ENCODE measurements at places on chromosomes 1 and 21.
A peak's percentile ranks its signal among the peaks of the same experiment; 100 is the strongest.

GRCh38 chr21:37375866-37376574 is 9.4 kb downstream of the DYRK1A start:
- no peak for DNase-seq

DNA sequence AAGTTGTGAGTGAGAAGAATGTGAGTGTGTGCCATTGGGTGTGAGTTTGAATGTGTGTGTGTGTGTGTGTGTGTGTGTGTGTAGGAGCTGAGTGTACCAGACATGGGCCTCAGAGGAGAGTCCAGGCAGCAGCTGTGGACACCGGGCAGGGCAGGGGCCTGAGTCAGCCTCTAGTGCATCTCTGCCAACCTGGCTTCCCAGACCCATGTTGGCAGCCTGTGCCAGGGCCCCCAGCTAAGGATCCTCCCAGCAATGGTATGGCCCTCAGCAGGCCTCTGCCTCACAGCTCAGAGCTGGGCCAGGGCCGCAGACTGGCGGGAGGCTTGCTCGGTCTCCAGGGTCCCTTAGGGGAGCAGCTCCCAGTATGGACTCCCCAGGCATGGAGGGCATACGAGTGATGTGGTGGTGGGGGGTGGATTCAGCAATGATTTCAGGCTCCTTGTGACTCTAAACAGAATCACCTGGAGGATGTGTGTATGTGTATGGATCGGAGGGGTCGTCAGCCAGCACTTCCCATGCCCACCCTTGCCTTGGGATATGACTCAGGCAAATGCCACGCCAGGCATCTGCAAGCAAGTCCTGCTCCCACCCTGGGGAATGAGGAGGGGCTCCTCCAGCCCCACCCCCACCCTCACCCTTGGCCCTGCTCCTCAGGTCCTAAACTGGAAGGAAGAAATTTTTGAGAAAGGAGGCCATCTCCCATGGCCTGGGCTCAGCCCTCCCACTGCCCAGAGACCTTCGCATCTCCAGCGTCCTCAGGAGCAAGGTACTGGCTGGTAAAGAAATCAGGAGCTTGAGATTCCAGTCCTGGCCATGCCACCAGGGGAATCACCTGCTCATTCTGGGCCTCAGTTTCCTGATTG is 1.8 kb upstream of the FOXO6 start:
- DNase-seq = no peak

GRCh38 chr1:76625886-76626678 is 241.2 kb upstream of the ST6GALNAC5 start:
- no peak for DNase-seq

- no peak for DNase-seq
These were observed 16.3 kb upstream of the LAPTM5 start for GRCh38 chr1:30773722-30774358.

DNA sequence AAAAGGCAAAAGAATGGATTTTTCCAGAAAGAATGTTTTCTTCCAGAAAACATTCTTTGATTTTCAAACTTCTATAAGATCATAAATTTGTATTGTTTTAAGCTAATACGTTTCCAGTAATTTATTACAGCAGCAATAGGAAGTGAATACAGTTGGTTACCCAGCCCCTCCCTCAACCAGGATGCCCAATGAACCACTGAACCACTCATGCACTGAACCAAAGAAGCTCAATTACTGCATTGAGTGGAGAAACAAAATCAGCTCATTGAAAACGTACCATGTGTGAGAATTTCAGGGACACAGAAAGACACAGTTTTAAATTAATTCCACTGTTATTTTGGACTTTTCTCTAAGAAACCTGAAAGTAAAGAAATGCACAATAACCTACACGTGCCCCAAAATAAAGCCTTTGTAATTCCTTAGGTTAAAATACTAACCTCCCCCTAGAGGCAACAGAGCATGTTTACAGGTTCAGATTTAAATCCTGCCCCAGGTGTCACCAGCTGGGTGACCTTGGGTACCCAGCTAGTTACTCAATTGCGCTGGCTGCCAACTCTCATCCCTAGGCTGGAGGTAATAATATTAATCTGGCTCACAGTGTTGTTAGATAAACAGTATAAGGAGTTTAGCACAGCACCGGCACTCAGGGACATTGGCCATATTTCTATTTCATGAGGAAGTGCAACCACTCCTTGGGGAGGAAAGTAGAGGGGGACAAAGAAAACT is 111.7 kb downstream of the NMNAT2 start:
- DNase-seq = no peak

GRCh38 chr1:99669821-99670220 is 23.9 kb downstream of the PALMD start:
- DNase-seq = no peak

- DNase-seq = no peak
These were observed 20.8 kb upstream of the TAL1 start for GRCh38 chr1:47252795-47253194.

DNA sequence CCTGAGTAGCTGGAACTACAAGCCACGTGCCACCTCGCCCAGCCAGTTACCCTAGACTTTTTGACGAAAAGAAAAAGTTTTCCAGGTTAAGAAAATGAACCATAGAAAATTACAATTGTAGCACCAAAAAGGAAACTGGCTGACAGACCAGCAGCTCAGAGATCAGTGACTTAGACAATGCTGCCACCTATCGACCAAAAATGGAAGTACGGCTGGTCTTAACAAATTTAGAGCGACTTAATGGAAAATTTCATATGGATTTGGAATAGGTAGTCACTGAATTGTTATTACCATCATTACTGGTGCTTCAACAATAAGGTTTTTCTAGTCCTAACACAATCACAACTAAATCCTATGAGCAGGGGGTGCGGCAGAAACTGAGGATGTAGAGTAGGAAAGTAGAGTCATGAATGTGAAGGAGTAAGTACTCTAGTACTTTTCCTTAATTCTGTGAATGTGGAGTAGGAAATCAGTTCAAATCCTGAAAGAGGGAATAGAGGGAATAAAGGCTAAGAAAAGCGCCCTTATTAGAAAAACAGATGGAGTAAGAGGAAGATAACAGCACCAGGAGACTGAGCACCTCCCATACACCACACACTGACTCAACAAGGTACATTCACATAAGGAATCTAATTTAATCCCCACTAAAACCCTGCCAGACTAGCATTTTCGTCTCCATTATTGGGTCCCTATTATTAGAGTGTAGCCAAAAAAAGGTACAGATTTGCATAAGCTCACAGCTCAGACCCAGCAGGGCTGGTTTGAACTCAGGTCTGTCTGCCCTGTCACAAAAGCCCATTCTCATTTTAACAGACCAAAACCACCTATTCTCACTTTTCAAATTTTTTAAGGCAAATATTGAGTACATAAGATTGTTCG is 37.9 kb upstream of the MGST3 start:
- DNase-seq = no peak

- DNase-seq = peak; percentile 52
These were observed 5.4 kb upstream of the NEK2 start for GRCh38 chr1:211680752-211681327.

- DNase-seq = no peak
These were observed 261.9 kb upstream of the DEPDC1 start for GRCh38 chr1:68758666-68759209.

DNA sequence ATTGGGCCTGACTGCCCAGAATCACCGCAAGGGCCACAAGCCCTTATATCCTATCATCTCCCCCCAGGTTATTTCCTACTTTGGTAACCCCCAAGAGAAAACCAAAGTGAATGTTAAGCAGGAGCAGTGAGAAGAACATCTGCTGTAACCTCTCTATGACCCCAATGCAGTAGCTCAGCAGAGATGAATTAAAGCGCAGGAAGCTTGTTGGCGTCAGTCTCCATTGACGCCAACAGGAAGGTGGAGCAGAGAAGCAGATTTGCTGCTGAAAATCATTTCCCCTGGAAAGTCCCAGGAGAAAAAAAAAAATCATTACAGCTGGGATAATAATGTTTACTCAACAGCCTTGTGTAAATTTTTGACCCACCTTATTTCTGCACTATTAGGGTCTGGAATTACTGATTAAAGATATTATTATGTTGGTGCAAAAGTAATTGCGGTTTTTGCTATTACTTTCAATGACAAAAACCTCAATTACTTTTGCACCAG is 33.2 kb upstream of the FAM163A start:
- no peak for DNase-seq

- no peak for DNase-seq
These were observed 19.4 kb downstream of the CTXND2 start for GRCh38 chr1:150906329-150906728.

GRCh38 chr1:40057310-40058030 is 16.9 kb downstream of the CAP1 start:
- no peak for DNase-seq

- DNase-seq = no peak
These were observed 17.1 kb downstream of the TRIM67 start for GRCh38 chr1:231178970-231179369.

- DNase-seq = no peak
These were observed 112.8 kb downstream of the DHRS3 start for GRCh38 chr1:12505231-12505630.

- no peak for DNase-seq
These were observed 304.8 kb downstream of the USP25 start for GRCh38 chr21:16034446-16035190.

- no peak for DNase-seq
These were observed 4.4 kb upstream of the PEA15 start for GRCh38 chr1:160200786-160201185.

DNA sequence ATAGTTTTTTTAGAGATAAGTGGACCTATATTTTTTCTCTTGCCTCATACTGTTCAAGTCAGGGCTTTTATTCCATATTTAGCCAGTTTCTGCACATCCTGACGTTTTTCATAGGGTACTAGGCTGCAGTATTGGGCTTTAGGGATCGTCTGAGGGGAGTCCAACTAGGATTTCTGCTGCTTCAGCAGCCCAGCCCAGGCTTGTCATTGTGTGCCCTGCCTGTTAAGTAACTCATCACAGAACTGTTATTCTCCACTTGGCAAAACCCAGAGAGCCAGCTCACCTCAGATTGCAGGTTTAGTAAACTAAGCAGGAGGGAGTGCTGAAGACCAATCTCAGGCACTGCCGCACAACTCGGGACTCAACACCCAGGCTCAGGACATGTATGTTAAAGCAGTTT is 2.8 kb downstream of the GALNT2 start:
- no peak for DNase-seq

DNA sequence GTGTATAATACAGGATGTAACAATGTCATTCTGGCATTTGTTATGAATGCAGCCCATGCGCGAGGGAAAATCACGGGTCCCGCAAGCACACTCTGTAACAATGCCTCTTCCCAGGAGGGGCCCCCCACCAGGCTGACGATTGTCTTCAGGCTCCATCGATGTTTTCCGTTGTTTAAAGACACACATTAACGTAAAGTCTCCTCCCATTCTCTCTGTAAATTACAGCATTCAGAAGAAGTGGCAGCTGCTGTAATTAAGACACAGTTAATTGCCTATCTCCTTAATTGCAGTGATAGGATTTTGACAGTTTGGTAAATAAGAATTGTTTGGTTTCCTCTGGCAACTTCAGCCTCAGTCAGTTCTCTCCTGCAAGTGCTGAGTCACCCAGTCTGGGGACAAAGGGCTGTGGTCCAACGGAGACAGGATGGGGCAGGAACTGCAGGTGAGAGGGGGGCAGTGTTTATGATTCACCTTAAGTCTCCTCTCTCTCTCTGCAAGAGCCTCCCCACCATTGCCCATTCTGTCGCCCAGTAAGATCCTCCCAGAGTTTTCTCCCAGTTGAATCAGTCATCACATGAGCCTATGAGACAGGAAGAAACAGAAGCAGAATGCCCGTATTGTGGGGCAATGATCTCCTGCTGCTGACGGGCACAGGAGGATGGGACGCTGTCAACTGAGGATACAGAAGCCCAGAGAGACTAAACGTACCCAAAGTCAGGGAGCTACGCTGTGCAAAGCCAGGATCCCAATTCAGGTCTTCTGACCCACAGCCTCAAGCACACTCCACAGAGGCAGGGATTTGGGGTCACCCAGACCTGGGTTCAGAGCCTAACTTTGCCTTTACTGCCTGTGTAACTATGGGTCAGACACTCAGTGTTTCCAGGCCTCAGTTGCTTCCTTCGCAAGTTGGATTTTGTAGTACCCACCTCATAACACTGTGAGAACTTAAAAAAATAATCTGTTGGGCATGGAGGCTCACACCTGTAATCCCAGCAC is 110.0 kb downstream of the ADSS2 start:
- no peak for DNase-seq

- no peak for DNase-seq
These were observed 161.3 kb upstream of the C1orf21 start for GRCh38 chr1:184225283-184226099.

- no peak for DNase-seq
These were observed 32.6 kb downstream of the CFH start for GRCh38 chr1:196684476-196684875.

DNA sequence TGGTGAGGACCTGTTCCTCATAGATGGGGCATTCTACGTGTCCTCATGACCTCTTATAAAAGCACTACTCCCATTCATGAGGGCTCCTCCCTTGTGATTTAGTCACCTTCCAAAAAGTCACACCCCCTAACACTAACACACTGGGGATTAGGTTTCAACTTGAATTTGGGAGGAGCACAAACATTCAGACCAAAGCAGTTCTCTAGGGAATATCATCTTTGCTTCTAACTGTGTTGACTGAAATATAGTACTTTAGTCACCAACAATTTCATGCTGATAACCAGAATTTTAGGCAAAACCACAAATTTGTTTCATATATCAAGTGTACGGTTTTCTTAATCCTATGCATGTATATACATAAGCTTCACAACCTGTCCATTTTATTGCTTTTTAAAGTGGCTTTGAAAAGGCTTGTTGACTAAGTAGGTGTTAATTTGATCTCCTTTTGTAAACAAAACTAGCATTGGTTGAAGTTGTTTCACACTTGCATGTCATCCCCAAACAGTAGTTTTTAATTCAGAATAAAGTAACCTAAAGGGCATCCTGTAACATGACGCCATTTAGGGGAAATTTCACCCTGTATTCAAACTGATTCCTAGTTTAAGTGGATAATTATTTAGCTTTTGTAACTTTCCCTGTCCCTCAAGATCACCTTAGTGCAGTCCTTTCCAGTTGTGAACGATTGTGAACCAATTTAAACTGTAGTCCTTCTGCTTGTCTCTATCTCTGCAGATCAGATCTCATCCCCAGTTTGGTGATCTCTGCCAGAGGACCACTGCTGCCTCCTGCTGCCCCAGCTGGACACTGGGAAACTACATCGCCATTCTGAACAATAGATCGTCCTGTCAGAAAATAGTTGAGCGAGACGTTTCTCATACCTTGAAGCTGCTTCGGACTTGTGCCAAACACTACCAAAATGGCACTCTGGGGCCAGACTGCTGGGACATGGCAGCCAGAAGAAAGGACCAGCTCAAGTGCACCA is 141.1 kb downstream of the TLR5 start:
- no peak for DNase-seq

DNA sequence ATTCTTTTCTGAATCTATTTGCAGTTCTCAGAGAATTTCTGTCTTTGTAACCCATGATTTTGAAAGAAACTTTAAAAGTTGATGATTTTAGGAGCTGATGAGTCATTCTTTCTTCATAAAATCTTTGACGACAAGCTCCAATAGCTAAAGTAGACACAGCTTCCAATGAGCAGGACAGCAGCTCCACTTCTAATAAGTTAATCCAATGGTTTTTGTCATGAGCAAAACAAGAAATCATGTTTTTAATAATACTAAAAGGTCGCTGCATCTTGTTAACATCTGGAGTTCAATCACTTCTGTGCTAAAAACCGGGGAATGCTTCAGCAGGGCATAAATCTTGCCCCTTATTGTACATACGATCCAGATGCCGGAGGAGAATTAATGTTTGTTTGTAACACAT is 48.9 kb upstream of the GORAB start:
- peak; percentile 39 for DNase-seq

GRCh38 chr1:31780632-31781031 is 16.5 kb upstream of the ADGRB2 start:
- DNase-seq = no peak
